Stimulated activated naive CD4-positive, alpha-beta T cell treated with Interleukin-2 at 50 U/mL for 16 hours (primary cell): ENCODE measurements at places on chromosomes 2 and 18.

DNA sequence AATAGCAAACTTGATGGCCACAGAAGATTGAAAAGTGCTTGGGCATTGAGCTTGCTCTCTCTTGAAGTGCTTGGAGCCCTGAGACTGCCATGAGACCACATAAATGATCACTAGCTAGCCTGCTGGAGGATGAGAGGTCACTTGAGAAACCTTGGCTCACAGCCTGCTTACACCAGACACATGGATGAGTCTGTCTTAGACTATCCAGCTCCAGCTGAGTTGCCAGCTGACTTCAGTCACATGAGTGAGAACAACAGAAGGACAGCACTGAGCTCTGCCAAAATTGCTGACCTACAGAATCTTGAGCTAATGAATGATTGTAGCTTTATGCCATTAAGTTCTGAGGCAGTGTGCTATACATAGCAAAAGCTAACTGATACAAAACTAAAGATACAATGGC lies 18.1 kb downstream of the NABP1 start:
- DNase-seq = no peak

DNA sequence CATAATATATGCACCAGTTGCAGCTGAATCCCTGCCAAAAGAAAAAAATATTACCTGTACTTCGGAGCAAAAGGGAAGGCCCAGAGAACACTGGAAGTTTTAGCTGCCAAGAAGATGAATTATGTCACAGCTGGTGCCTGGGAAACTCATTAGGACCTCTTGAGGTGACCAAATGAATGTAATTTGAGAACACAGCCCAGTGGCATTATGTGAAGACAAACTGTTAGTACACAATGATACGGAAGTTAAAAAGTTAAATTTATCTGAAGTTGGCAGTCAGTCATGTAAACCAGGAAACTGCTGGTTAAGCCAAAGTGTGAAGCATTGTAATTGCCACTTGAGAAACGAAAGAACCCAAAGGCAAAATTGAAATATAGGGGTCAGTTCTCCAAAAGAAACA lies 80.7 kb downstream of the EML4 start:
- no peak for DNase-seq

GRCh38 chr18:78431606-78432005 lies 548.0 kb upstream of the SALL3 start:
- no peak for DNase-seq

DNA sequence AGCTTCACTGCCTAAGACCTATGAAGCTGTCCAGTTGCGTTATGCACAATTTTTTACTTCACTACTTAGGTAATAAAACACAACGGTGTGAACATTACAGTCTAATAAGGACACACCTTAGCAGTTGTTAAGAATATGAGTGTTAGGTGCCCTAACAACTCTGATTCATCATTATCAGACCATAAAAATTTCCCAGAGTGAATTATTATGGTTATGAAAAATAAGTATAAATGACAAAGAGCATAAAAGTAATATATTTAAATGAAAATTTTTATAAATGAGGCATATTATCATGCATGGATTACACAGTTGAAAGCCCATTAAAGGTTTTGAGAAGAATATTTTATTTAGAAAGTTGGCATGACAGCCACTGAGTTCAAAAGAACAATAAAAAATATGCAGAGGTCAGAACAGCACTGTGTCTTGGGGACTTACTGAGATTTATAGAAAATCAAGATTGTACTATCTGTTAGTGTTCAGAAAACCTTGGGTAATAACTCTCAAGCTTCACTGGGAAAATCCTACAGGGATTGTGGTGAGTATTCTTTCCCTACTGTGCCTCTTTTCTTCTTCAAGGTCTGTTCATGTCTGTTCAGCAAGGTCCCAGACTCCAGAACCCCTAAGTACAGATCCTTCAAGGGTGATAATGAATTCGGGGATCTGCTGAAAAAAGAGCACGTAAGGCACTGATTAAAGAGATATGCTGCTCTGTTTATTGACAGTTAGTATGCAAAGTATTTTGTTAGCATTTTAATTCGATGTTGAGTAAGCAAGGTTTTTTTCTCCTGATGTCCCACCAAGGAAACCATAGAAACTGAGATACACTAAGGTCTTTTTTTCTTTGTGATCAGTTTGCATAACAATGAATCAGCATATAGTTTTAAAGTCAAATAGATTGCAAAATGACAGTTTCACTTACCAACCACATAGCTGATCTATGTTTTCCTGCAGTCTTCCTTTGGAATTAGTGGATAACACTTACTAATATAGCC lies 250.0 kb downstream of the DSEL start:
- no peak for DNase-seq

DNA sequence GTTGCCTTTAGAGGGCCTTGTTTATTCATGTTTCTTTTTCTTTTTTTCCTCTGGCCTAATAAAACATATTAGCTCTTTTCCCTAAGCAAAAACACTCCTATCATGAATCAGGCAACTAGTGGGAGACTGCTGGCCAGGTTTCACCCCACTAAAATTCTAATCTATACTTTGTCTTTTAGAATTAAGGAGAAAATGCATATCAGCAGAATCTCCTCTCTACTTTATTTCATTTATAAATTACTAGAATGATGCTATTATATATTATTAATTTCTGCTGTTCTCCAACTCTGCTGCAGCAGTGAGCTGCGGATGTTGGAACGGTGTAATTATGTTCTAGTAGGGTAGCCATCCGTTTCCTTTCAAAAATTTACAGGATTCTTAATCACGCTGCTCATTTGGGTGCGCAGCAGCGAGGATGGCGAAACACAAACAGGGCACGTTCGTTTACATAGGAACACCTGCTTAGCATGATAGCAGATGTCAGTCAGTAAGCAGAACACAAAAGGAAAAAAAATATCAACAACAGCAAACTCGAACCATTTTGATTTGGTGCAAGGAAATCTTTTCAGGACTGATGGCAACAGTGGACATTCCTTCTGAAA lies 30.5 kb downstream of the ZEB2 start:
- DNase-seq = no peak

DNA sequence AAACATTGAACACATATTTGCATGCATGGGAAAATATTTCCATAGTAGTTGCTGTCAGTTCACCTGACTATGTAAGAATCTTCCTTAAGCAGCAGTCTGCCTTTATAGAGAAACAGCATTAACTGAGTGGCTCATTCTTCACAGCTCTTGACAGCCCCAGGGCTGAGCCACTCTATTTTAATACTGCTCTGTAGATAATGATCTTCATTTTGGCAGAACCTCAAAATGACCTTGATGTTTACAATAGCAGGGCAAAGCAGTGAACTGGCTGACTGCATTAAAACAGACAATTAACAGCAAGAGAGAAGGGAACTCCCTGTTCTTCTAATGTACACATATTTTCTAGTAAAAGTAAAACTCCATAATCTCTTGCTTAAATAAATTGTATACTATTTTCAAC lies 580.6 kb upstream of the SOX11 start:
- DNase-seq = no peak

DNA sequence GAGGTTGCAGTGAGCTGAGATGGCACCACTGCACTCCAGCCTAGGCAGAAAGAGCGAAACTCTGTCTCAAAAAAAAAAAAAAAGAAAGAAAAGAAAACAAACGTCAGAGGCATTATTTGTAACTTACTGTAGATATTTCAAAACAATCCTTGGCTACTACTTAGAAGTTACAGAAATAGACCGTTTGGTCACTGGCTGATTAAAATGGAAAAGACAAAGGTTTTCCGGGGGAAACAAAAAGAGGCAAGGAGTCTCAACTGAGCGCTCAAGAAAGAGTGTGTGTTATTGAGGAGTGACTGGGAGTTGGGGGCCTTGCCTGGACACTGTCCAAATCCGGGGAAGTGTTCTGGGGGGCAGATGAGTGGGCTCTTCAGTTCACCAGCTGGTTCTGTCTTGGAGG lies 47.6 kb downstream of the TEX44 start:
- no peak for DNase-seq

DNA sequence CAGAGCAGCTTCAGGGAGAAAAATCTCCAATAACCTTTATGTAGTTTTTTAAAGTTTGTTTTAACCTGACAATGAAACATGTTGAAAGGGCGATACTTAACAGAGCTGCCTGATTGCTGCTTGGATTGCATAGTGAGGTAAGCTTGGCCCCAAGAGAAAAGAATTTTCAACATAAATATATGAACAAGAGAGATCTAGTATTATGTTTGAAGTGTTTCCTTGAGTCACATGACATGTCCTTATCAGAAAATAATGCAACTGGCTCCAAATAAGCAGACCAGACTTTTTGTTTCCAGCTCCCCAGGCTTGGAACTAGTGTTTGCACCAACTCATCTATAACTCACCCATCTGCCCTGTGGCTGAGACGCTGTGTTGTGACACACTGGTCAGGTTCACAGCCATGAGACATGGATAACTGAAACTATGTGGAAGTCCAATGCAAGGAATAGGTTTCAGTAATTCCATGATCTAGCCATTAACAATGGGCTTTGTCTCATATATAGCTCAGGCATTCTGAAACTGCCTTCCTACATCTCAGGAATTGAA lies 44.7 kb downstream of the ABCB11 start:
- no peak for DNase-seq

DNA sequence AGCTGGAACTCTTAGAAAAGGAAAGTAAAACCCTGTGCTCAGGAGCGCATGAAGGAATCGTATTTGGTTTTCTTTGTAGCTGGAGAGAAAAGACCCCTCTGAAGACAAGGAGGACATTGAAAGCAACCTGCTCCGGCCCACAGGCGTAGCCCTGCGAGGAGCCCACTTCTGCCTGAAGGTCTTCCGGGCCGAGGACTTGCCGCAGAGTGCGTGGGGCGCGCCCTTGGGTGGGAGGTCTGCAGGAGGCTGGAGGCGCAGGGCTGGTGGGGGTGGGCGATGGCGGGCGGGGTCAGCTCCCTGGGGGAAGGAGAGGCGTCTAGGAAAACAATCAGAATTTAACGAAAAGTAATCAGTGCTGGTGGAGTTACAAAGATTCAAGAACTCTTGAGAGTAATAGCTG lies 72.8 kb downstream of the DYSF start:
- no peak for DNase-seq

DNA sequence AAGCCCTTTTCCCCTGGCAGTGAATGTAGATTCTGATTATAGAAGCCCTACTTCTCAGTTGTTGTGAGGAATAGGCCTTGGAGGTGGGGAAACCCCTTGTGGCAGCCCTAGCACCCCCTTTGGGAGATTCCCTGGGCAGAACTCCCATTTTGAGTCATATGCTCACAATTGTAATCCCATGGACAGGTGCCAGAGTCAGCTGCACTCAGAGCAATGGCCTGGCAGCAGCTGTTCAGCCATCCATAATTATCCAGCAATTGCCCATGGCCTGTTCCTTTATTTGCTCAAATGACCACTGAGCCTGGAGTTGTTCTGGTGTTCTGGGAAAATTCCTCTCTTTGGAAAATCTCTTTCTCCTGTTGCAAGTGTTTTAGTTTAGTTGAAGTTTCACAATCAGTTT lies 71.7 kb downstream of the PTRHD1 start:
- no peak for DNase-seq

- DNase-seq = no peak
These were observed 99.1 kb downstream of the EDAR start for GRCh38 chr2:108889907-108890306.

DNA sequence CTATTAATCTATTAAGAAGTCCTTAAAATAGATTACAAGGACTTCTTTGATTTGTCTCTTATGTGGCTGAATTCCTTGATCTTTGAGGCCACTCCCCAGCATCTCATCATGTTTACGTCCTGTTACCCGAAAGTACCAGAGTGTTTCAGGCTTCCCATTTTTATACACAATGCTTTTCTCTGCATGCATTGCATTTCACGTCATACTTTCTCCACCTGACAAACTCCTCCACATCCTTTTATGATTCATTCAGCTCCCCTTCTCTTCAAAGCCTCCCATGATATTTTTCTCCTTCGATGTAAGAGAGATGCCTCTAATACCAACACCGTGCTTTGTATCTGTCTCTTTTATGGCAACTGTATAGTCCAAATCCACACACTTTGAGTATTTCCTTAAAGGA lies 379.0 kb upstream of the CRIM1 start:
- no peak for DNase-seq

DNA sequence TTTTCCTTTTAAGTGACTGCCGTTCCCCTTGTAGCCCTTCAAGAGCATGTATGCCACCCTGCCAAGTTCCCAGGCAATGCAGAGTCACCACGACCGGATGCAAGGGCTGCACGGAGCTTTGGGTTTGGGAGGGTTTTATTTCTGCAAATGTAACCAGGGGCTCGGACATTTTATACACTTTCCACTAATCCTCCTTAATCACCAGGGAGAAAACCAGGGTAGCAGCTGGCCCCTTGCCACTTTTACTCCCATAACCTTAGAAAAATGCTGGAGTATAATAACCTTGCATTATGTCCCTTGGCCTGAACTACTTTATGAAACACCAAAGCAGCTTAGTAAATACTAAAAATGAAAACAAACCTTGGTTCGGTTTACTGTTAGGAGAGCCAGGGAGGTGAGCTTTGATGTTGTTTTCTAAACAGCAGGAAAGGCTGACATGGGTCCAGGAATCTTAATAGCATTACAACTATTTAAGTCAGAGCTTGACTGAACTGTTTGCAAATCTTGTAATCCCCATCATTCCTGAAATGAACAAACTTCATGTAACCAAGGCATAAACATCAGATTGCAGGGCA lies 152.8 kb upstream of the RIOK3 start:
- DNase-seq = no peak

DNA sequence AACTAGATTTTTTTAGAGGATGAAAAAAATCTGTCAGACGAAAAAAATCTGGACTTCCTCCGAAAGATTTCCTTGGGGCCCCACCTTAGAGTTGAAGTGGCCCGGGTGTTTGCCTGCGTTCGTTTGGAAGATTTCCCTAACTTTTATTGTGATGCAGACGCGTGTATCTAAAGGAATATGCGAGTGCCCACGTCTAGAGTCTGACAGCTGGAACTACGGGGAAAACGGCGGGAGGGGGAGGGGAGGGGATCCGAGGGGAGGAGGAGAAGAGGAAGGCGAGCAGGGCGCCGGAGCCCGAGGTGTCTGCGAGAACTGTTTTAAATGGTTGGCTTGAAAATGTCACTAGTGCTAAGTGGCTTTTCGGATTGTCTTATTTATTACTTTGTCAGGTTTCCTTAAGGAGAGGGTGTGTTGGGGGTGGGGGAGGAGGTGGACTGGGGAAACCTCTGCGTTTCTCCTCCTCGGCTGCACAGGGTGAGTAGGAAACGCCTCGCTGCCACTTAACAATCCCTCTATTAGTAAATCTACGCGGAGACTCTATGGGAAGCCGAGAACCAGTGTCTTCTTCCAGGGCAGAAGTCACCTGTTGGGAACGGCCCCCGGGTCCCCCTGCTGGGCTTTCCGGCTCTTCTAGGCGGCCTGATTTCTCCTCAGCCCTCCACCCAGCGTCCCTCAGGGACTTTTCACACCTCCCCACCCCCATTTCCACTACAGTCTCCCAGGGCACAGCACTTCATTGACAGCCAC lies 2.4 kb upstream of the SP9 start:
- no peak for DNase-seq
